ENCODE measurements at places on chromosomes 7 and 10.

- no peak for DNase-seq
- no peak overlapping the region for H3K4me3 ChIP-seq
- H3K27me3 ChIP-seq, result no peaks in the 10 kb centered on the region
Observed at GRCh38 chr10:79123547-79123963, 54.8 kb downstream of the ZMIZ1 start.

GRCh38 chr7:123871998-123872867 lies 27.3 kb downstream of the HYAL4 start:
- no peaks in the 10 kb centered on the region for H3K4me1 ChIP-seq
- DNase-seq, result peak; percentile 67
- no peak overlapping the region for H3K4me3 ChIP-seq

DNA sequence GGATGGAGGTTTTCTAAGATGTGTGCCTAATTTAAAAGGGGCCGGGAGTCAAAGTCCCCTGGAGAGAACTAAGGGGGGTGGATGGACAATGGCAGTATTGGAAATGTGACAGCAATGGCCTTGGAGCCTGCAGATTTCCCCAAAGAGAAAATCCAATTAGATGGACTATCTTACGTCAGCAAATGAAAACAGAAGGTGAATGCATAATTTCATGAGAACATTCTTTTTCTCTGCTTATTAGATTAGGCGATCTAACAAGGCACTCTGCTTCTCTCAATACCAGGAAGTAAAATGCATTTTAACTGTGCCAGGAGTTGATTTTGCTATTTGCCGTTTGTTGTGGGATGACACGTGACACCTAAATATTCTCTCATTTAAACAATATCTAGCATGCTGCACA lies 226.6 kb downstream of the ADAM12 start:
- H3K36me3 ChIP-seq, result no peaks in the 10 kb centered on the region
- no peaks in the 10 kb centered on the region for H3K4me1 ChIP-seq
- no peak overlapping the region for H3K27ac ChIP-seq
- H3K4me3 ChIP-seq, result no peak overlapping the region
- DNase-seq, result no peak
- H3K27me3 ChIP-seq, result no peaks in the 10 kb centered on the region

- no peak overlapping the region for H3K4me3 ChIP-seq
- H3K4me1 ChIP-seq, result no peaks in the 10 kb centered on the region
- no peak for DNase-seq
- H3K27me3 ChIP-seq, result no peaks in the 10 kb centered on the region
Observed at GRCh38 chr10:78349165-78349516, 315.5 kb downstream of the RPS24 start.

GRCh38 chr7:95334447-95334846 lies 10.1 kb upstream of the PON1 start:
- H3K4me1 ChIP-seq, result no peaks in the 10 kb centered on the region
- no peak overlapping the region for H3K27ac ChIP-seq
- no peaks in the 10 kb centered on the region for H3K36me3 ChIP-seq
- no peak overlapping the region for H3K4me3 ChIP-seq
- no peak for DNase-seq

DNA sequence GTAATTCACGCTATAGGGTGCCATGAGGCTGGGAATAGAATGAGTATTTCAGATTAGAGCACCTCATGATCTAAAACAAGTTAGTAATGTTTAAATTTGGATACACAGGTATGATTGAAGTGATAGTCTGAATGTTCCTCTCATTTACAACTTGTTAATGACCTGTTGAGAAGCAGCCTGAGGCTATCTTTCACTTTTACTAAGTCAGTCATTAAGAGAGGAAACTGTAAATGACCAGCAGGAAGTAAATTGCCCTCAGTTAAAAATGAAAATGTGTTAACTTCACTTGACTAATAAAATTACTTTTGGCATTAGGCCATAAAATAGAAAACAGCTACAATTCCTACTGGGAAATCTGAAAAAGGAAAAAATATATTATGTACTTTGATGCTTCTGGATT lies 1042.0 kb downstream of the DNAJB9 start:
- H3K4me1 ChIP-seq, result no peaks in the 10 kb centered on the region
- H3K27me3 ChIP-seq, result no peaks in the 10 kb centered on the region
- H3K27ac ChIP-seq, result no peak overlapping the region
- DNase-seq, result no peak

GRCh38 chr7:31476941-31477677 lies 36.8 kb upstream of the ITPRID1 start:
- no peaks in the 10 kb centered on the region for H3K36me3 ChIP-seq
- H3K4me3 ChIP-seq, result no peak overlapping the region
- no peaks in the 10 kb centered on the region for H3K4me1 ChIP-seq
- H3K27me3 ChIP-seq, result no peaks in the 10 kb centered on the region

GRCh38 chr10:89119651-89120050 lies 87.5 kb downstream of the CH25H start:
- no peak overlapping the region for H3K4me3 ChIP-seq
- H3K27ac ChIP-seq, result no peak overlapping the region
- H3K36me3 ChIP-seq, result no peaks in the 10 kb centered on the region
- DNase-seq, result no peak
- H3K27me3 ChIP-seq, result no peaks in the 10 kb centered on the region

GRCh38 chr10:105727131-105727530 lies 1086.0 kb downstream of the SORCS3 start:
- no peak overlapping the region for H3K27ac ChIP-seq
- H3K4me3 ChIP-seq, result no peak overlapping the region
- no peaks in the 10 kb centered on the region for H3K27me3 ChIP-seq
- DNase-seq, result no peak

GRCh38 chr7:6623589-6624245 lies 8.3 kb downstream of the ZNF853 start:
- no peak overlapping the region for H3K4me3 ChIP-seq
- no peak for DNase-seq
- peaks cover 17% of the 10 kb centered on the region for H3K4me1 ChIP-seq
- no peak overlapping the region for H3K27ac ChIP-seq

DNA sequence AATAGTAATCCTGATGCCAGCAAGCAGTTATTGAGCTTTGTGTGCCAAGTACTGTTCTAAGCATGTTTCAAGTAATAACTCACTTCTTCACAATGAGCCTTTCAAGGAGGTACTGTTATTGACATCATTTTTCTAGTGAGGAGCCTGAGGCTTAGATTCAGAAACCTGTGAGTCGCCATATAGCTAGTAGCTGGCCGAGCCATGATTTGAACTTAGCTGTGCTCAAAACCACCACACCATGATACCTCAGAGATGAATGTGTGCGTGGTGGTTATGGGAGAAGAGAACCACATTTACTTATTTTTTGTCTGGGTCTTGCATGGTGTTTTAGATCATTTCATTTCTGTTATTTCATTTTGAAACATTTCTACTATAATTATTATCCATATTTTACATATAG lies 578.9 kb downstream of the AUTS2 start:
- H3K4me1 ChIP-seq, result no peaks in the 10 kb centered on the region
- no peak overlapping the region for H3K4me3 ChIP-seq
- H3K27me3 ChIP-seq, result no peaks in the 10 kb centered on the region
- H3K36me3 ChIP-seq, result no peaks in the 10 kb centered on the region

DNA sequence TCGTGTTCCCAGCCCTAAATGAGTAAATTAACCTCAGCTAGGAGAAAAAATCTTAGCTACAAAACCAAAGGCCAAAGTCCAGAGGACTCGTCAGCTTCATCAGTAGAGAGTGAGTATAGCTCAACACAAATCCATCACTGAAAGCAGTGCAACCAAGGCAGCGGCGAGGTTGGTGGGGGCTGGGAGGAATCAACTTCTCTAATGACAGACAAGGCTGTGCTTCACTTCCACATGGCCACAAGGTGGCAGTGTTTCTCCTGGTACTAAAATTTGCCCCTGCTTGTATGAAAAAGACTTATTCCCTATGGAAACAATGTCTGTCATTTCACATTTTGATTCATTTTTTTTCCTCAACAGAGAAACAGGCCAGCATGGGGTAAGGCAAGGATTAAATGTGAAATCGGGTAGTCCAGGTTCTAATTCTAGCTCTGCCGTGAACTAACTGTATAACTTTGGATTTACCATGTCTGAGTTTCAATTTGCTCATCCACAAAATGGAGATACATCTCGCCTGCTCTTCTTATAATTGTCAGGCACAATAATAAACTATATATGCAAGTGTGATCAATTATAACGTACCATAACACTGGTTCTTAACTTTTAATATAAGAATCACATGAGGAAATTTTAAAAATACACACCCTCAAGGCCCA lies 39.3 kb downstream of the FAS start:
- H3K4me3 ChIP-seq, result no peak overlapping the region
- no peak overlapping the region for H3K27ac ChIP-seq
- peak; percentile 32 for DNase-seq

DNA sequence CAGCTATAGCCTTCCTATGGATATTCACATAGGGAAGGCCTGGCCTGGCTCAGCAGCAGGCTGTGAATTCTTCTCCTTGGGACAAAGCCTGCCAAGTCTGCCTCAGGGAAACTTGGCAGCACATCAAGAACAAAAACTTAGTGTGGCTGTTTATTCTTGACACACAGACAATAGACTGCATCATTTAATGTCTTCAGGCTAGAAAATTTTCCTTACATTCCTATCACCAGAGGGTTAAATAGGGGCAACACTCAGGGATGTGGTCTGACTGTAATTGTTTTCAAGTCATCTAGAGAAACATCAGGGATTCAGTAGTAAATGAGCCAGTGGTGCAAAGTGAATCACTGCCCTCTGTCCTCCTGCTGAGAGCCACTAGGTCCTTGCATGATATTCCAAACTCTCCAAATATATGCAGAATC lies 137.3 kb downstream of the SEMA3C start:
- DNase-seq, result no peak
- no peaks in the 10 kb centered on the region for H3K4me1 ChIP-seq
- no peaks in the 10 kb centered on the region for H3K36me3 ChIP-seq

DNA sequence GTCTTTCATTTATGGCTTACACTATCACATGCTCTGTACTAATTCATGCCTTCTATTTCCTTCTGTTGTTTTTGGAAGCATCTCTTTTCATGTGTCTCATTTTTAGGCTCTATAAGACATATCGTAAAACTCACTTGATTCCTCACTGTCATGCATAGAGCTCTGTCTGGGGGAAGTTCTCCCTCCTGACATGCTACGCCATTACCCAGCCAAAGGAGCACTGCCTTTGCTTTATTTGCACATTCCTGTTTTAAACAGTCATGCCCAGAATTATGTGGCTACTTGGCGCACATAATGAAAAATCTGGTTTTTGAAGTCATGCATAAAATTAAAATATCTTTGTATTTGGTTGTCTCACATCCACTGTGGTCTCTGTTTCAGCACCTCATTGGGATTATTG lies 17.6 kb upstream of the AKR1C3 start:
- no peak overlapping the region for H3K4me3 ChIP-seq
- peaks cover 48% of the 10 kb centered on the region for H3K4me1 ChIP-seq
- H3K27ac ChIP-seq, result no peak overlapping the region
- H3K36me3 ChIP-seq, result no peaks in the 10 kb centered on the region

DNA sequence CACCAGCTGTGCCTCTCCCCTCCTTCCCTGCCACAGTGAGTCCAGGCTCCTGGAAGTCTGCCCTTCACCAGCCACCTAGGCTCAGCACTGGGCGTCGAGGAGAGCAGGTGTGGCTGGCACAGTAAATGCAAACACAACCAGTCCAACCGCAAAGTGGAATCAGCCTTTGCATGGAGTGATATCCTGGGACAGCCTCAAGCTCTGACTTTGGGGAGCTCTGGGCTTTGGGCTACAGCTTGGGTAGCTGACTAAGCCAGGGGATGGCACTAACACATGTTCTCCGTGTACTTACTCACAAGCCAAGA lies 312.4 kb downstream of the KCNMA1 start:
- H3K36me3 ChIP-seq, result no peaks in the 10 kb centered on the region
- H3K4me1 ChIP-seq, result no peaks in the 10 kb centered on the region
- H3K27me3 ChIP-seq, result no peaks in the 10 kb centered on the region

- H3K36me3 ChIP-seq, result no peaks in the 10 kb centered on the region
- no peak overlapping the region for H3K27ac ChIP-seq
- H3K27me3 ChIP-seq, result no peaks in the 10 kb centered on the region
- no peak overlapping the region for H3K4me3 ChIP-seq
- no peak for DNase-seq
Observed at GRCh38 chr10:26797340-26797739, 63.4 kb downstream of the ABI1 start.

DNA sequence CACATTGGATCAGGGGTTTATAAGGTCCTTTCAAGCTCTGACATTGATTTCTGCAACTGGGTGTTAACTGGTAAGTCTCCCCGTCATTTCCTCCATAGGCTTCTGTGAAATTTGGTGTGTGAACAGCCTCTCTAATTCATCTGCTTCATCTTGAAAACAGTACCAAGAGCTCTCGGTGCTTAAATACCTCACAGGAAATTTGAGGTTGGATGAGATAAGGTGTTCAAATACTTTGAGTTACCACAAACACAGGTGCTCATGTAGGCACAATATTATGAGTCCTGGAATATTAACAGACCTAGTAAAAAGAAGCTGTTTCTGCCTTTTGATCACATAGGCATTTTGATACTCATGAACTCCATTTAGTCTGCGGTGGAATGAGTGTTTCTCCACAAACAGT lies 85.2 kb downstream of the RTKN2 start:
- no peaks in the 10 kb centered on the region for H3K4me1 ChIP-seq
- no peak overlapping the region for H3K4me3 ChIP-seq
- H3K27ac ChIP-seq, result no peak overlapping the region

- DNase-seq, result no peak
- no peaks in the 10 kb centered on the region for H3K4me1 ChIP-seq
- H3K4me3 ChIP-seq, result no peak overlapping the region
- H3K27ac ChIP-seq, result no peak overlapping the region
- no peaks in the 10 kb centered on the region for H3K27me3 ChIP-seq
- H3K36me3 ChIP-seq, result no peaks in the 10 kb centered on the region
Observed at GRCh38 chr10:112767156-112767555, 182.9 kb upstream of the TCF7L2 start.
